NCI-H1694 (cell line): ENCODE measurements at places on chromosomes 5 and 9.

DNA sequence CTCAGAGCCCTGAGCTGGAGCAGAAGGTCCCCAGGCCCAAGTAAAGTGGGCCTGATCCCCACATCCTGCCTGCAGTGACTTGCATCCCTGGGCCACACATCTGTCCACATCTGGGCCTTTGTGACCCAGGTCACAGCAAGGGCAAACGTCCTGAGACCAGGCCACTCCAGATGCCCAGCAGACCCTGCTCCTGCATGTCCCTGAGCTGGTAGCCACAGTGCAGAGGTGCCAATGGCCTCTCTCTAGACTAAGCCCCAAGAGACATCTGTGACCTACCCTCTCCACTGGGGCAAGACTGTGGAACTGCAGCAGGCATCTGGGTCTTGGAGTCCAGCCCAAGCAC lies 2.5 kb downstream of the FLT4 start:
- DNase-seq: no peak

DNA sequence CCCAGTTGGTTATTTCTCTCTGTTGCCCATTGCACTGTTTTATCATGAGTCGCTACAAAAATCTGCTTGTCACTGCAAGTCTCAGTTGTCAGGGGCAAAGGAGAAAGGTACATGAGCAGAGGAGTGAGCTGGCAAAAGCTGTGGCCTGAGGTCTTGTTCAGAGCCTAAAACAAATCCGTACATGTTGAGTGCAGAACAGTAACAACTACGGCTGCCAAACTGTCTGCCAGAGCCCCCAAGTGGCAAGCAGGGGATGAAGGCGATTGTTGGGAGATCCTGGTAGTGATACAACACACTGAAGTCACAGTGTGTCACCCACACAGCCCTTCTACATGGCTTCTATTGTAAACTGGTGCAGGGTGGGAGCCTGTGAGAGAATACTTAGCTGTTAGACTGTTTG lies 50.9 kb downstream of the BRINP1 start:
- no peak for DNase-seq

DNA sequence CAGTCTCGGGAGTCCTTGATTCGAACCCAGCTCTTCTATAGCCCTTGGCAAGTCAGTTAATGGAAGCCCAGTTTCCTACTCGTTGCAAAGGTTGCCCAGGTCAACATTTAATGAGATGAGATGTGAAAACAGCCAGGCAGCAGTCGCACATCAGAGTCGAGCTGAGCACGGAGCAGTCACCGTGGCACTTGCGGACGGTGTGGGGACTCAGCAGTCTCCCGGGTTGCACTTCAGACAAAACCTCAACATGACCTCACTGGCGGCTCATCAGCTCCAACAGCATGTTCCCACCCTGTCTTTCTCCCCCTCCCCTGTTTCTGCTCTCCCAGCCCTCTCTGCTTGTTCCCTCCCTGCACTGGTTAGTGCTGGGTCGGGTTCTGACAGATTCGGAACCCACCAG lies 35.8 kb downstream of the UBE2QL1 start:
- DNase-seq: no peak

DNA sequence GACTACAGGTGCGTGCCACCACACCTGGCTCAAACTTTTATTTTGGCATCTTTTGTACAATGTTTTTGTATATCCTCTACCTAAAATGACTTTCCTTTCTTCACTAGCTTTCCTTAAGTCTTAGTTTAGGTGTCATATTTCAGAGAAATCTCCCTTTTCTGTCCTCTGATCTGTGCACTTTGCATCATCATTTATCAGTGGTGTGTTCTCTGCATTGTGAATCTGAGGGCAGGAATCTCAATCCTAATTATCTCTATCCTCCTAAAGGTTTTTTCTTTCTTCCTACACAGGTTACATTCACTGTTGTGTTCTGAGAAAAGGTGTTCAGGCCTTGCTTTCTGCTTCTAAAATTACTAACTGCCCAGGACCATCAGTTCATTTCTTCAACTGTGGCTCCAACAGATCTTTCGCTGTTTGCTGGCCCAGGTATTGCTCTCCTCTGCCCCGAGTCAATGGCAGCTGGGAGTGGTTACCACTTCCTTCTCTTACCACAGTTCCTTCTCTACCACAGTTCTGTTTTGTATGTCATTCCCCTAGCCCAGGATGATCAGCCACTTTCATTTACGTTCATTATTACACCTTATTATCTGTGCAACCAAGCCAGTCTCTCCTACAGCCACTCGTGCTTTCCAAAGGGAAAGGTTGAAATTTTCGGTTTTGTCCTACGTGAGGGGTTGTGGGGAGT lies 14.0 kb downstream of the TGFBR1 start:
- DNase-seq: no peak

DNA sequence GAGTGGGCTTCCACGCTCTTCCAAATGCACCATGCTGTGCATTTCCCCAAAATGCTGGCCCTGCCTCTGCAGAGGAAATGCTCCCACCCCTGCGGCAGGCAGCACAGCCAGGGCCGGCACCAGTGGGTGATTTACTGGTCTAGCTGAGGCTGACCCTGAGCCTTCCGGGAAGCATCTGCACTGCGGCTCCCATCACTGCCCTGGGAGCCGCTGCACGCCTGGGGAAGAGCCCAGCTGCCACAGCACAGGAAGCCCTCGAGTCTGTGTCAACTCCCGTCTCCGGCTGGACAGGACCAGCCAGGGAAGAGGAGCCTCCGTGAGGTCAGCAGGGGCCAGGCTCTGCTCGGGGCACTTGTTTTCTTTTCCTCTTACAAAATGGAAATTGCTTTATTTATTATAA lies 25.1 kb upstream of the EEIG1 start:
- no peak for DNase-seq

DNA sequence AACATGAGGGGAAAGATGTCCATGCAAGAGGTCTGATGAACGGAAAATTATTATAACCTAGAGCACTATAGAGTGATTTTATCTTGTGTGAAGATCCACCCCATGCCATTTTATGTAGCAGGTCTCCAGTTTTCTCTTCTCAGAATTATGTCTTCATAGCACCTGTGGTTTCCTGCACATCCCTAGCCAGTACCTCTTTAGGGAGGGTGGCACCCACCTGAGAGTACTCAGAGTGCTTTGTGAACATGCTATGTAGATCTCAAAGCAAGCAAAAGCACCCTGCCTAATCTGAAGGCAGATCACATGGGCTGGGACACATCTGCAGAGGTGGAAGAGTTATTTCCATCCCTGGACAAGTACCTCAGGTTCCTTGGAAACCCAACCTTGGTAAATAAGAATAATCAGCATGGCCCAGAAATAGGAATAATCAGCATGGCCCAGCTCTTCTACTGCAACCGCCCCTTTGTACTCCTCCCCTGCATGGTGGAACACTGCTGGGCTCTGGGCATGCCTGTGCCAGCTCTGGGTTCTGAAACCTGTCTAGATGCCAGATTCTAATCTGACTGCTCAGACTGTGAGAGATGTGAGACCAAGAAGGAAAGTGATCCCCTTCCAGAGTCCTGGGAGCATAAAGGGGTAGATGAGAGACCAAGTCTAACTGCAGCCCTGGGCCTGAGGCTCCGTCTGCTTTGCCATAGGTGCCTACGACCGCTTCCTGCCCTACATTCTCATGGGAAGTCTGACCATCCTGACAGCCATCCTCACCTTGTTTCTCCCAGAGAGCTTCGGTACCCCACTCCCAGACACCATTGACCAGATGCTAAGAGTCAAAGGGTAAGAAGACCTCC lies 23.7 kb downstream of the SLC22A5 start:
- DNase-seq: peak; percentile 5

GRCh38 chr5:122237906-122238305 lies 74.1 kb upstream of the SNCAIP start:
- no peak for DNase-seq

DNA sequence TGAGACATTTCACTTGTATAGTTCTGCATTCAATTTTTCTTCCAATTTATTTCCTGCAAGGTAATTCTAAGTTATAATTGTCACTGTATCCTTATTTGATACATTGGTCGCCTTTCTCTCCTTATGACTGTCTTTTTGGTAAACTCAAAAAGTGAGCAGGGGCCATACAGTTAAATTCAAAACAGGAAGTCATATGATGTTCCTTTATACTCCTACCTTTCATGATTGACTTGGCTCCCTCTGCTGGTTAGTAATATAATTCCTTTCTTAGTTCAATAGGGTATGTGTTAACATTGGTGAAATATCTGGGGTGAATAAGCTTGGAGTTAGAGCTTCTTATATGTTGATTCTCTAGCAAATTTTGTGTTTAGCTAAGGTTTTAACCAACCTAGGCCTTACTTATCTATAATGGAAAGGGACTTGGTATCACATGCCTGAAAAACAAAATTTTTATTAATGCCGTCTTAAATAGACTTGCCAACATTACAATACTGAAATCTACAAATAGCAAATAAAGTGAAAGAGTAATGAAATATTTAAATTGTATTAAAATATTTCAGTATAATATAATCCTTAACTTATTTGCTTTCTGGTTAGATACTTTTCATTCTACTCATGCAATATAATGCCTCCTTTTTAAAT lies 6.0 kb upstream of the NIPBL start:
- peak; percentile 93 for DNase-seq

GRCh38 chr9:110986529-110986928 lies 51.7 kb downstream of the LPAR1 start:
- DNase-seq: no peak

DNA sequence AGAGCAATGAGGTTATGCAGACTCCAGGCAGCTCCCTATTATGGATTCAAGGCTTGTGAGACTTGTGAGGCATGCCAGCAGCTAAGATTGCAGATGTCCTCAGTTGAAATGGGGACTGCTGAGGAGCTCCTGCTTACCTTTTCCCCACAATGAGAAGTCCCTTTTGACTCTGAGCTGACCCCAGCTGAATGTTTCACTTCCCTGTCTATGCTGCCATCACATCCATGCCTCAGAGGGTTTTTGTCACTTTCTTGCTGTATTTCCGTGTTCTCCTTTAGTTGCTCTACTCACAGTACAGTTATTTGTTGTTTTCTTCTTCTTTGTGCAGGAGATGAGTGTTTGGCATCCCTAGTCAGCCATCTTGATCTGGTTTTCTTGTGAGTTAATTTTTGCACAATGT lies 18.8 kb upstream of the OR2S2 start:
- no peak for DNase-seq

GRCh38 chr5:11540112-11540511 lies 364.1 kb downstream of the CTNND2 start:
- no peak for DNase-seq

DNA sequence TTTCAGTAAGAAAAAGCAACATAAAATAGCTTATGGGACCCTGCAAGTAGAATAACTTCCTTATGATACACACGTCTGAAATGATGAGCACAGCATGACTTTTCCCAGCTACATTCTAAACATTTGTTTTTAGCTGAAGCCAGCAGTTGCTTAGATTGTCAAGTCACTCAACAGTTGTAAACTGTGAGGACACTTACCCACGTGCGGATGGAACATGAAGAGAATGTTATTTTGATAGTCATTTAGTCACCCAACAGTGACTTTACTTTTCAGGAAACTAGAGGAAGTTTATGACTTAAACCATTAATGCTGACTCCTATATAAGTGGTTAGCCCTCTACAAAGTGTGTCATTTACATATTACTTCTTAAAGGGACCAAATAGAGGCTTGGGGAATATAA lies 3.0 kb downstream of the HACD4 start:
- DNase-seq: no peak

DNA sequence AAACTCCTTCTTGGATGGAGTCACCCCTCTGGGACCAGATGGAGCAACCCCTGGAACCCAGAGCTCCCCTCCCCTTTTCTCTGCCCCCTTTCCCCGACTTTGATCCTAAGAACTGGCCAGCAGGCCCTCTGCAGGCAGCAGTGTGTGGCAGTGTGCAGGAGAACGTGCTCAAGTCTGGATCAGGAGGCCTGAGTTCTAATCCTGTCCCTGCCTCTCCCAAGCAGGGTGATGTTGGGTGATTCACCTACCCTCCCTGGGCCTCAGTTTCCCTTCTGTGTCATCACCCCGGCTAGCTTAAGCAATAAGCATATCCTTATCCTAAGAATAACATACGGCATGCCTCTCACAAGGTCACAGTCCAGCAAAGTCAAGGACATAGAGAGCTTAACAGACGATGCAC lies 67.6 kb downstream of the C9orf50 start:
- DNase-seq: no peak

DNA sequence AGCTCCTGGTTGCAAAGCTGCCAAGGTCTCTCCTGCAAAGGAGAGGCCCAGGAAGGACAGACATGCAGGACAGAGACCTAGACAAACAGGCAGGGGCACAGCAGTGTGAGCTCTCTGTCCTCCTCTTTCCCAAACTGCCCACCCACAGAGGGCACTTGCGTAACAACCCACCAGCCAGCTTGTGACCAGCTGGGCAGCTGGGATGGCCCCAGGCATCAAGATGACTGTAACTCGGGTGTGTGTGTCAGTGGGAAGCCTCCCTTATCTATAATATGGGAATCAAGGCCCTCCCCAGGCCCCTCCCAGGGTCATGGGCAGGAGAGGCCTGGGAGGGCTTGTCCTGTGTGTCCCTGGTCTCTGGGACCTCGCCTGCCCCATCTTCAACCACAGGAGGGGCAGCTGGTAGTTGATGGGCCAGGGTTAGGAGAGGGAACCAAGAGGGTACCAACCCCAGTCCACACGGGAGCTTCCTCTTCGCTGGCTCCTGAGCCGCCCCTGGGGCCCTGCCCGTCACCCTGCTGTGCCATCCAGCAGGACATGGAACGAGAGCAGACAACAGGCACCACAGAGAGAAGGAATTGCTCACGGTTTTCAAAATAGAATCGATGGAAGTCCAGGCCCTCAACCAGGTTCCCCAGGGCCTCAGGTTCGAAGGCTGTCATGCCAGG lies 37.9 kb downstream of the SLC6A7 start:
- DNase-seq: no peak

- DNase-seq: no peak
These were observed 27.4 kb upstream of the KIF12 start for GRCh38 chr9:114126247-114127060.

DNA sequence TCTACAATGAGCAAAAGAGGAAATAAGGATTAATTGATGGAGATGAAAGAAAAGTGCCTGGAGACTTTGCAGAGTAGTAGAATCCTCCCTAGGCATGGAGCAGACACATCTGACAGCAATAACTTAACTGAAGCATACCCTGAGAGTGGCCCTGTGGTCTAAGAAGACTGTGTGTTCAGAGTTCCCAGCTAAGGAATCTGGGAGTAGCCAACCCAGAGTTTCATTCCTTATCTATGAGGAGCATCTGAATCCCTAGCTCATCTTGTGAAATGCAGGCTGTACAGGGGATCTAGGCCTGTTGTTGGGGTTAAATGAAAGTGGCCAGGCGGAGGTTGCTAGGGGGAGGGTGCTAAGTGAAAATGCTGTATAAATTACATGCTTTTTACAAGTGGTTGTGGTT lies 233.1 kb upstream of the FBXL7 start:
- DNase-seq: no peak

DNA sequence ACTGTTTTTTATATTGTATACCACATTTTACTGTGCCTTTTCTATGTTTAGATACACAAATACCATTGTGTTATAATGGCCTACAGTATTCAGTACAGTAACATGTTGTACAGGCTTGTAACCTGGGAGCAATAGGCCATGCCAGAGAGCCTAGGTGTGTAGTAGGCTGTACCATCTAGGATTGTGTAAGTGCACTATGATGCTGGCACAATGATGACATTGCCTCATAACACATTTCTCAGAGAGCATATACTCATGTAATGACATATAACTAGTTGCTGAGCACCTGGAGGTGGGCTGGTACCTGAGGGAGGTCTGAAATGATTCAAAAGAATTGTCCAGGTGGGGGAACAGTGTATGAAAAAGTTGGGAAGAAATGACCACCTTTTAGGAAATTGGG lies 13.9 kb downstream of the TTC39B start:
- no peak for DNase-seq

- DNase-seq: no peak
These were observed 29.5 kb downstream of the SLC25A46 start for GRCh38 chr5:110768138-110768860.

GRCh38 chr9:88973281-88974045 lies 17.8 kb upstream of the S1PR3 start:
- DNase-seq: no peak

- peak; percentile 65 for DNase-seq
These were observed 22.1 kb downstream of the SARDH start for GRCh38 chr9:133715866-133716563.
